ENCODE measurements at places on chromosomes 12 and 14.

DNA sequence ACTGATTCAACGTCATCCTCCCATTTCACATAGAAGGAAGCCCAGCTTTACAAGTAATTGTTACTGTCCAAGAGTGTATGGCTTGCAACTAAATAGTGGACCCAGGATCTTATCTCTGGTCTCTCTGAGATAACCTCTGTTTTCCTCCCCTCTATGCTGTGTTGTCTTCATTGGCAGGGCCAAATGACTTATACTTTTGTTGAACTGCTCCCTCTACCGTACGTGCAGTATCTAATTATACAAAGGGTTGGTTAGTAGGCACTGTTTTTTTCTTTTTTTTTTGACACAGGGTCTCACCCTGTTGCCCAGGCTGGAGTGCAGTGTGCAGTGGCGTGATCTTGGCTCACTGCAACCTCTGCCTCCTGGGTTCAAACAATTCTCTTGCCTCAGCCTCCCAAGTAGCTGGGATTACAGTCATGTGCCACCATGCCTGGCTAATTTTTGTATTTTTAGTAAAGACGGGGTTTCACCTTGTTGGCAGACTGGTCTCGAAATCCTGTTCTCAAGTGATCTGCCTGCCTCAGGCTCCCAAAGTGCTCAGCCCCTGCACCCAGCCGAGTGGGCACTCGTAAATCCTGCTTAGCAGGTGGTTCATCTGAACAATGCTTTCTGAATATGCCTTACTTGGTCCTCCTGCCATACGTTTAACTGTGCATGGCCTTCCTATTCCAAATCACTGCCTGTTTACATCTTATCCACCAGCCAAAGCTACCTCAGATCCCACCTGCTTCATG, 162.1 kb downstream of the ADCK1 start:
- DNase-seq: no peak

DNA sequence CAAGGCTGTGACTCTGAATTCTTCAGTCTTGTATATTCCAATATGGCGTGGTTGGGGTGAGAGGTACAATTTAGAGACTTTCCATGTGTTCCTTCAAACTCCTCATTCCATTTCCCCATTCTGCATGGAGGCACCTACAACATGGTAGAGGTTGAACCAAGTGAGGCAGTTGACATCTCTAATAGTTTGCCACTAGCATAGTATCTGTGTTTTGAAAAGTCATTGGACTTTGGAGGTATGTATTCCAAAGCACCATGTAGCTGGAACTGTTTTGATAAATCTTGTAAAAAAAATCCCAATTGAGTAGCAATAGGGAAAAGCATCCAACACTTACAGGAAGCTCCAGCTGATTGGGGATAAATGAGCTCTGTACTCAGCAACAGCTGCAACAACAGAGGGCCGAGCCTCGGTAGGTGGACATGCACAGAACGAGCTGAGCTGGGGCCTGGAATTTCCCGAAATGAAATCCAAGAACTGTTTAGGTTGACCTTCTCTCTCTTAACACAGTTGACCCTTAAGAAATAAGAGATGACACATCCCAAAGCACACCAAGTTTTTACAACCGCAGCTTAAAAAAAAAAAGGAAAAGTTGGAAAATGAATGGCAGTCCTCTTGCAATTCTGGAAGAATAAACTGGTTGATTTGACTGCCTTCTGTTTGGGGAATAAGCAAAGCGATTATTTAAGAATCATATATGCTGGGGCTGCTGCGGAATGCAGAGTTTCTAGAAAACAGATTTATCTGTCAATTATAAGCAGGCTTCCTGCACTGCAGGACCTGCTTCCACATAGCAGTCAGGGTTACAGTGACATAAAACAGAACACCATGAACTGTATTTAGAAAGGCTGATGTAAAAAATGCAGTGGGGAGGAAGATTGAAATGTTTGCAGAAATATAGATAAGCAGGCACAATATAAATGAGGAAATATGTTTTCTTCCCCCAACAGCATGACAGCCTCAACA, 194.6 kb upstream of the KRR1 start:
- no peak for DNase-seq

DNA sequence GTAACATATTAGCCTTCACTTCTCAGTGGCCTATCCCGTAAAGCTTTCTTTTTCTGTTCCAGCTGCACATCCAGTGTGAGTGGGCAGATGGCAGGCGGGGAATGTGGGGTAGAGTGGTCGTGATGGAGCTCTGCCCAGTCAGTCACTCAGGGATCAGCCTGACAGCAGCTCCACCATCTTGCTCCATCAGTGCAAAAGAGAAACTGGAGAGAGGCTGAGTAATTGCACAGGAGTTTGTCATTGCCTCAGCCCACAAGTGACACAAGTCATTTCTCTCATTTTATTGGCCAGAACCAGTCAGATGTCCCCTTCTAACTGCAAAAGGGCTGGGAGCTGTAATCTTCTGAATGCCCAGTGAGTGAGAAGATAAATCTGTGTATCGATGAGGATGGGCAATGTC, 66.5 kb downstream of the ATP23 start:
- DNase-seq: no peak

- DNase-seq: peak; percentile 2
Observed at GRCh38 chr14:87615822-87616679, 376.9 kb downstream of the GALC start.

DNA sequence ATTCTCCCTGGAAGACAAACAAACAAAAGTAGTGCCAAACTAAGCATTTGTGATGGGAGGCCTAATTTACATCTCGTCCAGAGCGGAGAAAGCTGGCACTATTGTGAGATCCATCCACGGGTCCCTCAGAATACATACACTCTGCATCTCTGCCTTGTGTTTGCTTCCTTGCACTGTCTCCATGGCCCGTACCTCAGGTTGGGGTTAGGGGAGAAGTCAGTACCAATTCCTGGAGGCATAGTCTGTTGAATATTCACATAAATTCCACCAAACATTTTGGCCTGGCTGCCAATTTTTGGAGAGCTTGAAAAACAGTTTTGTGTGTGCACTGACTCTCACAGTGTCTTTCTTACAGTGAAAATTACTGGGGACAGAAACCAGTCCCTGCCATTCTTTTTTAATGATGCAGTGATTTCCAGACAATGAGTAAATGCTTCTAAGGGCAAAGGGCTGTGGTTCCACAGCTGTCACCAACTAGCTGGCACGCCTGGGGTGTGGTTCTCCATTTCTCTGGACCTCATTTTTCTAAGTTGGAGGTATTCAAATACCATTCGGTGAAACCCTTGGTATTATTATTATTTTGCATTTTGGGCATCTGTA, 119.7 kb upstream of the HIF1A start:
- DNase-seq: no peak
